Memory B cell (primary cell): ENCODE measurements at places on chromosomes 5 and 9.

DNA sequence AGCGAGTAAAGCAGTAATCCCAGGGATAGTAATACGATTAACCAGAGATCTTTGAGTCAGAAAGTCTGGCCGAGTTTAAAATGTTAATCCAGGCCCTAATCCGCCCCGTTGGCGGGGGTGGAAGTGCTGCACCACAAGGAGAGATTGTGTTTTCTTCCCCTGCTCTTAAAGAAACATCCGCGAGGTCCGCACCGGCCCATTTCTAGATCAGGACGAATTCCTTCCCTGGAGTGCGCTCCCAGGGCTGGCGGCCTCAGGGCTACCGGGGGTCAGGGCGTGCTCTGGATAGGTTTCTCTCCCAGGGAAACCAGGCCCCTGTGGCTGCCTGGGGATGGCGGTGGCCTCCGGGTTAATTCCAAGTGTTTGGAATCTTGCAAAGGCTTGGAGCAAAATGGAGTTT lies 9.3 kb upstream of the NEUROG1 start:
- no peak for DNase-seq

GRCh38 chr5:178477802-178478201 lies 112.4 kb downstream of the COL23A1 start:
- no peak for DNase-seq

DNA sequence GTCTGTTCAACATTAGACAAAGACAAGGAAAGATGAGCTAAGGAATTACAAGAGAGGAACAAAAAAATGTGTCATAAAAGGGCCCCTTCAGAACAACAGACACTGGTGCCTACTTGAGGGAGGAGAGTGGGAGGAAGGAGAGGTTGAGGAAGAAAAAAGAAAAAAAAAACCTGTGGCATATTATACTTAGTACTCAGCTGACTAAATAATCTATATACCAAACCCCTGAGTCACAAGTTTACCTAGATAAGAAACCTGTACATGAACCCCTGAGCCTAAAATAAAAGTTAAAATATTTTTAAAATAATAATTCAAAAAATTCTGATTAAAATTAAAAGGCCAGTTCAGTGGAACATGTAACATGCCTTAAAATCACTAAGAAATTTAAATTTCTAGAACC lies 107.3 kb downstream of the MTREX start:
- no peak for DNase-seq

DNA sequence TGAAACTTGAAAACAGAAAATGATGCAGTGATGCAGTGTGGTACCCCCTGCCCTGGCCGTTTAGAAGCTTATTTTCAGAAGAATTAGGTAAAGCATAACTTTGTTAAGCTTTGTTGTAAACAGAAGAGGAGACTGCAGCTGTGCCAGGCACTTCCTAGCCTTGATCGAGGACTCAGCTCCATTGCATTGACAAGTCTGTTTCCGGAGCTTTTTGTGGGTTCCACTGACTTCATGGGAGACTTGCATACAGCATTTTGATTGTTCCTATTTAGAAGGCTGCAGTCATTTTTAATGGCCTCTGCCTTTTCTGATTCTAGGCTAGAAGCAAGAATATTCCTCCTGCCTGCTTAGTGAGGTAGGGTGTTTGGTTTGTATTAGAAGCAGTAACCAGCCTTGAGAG lies 12.3 kb downstream of the MVB12B start:
- DNase-seq: no peak

GRCh38 chr5:11384441-11385250 lies 519.6 kb downstream of the CTNND2 start:
- no peak for DNase-seq

GRCh38 chr9:35518981-35519679 lies 29.2 kb downstream of the RUSC2 start:
- DNase-seq: no peak

DNA sequence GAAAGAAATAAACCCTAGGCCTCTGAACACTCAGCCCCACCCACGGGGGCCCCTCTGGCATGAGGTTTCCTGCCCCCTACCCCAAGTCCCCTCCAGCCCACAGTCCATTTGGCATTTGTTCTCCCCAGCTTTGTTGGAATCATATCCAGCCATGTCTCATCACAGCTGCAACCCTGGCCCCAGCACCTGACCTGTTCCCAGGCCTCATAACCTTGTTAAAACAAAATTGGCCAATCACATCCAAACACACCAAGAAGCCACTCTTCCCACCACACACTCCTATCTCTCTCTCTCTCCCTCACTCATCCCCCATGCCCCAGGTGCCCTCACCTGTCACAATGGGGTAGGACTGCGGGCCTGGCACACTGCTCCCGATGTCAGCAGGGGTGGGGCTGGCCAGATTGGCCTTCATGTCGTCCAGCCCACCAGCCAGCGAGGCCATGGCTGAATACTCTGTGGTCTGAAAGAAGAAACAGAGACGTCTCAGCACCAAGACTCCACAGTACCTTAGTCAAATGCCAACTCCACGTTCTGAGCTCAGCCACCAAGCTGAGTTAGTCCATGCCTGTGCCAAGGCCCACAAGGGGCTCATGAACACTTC lies 110.9 kb downstream of the PAX5 start:
- DNase-seq: no peak

DNA sequence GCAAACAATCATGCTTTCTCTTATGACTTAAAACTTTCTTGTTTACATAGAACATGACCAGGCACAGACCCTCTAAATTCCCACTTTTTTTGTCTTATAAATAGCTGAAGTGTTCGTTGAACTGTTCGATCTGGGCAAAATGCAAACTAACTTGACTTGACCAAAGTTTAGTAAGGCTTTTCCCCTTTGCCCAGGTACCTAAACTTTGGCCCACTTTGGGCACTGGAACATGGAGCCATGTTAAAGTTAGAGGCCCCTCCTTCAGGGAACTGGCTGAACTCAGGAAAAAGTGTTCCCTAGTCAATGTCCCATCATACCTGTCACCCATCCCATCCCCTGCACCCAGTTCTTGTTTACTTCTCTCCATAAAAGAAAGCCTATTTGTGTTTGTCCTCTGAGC lies 9.4 kb upstream of the AMACR start:
- DNase-seq: no peak

DNA sequence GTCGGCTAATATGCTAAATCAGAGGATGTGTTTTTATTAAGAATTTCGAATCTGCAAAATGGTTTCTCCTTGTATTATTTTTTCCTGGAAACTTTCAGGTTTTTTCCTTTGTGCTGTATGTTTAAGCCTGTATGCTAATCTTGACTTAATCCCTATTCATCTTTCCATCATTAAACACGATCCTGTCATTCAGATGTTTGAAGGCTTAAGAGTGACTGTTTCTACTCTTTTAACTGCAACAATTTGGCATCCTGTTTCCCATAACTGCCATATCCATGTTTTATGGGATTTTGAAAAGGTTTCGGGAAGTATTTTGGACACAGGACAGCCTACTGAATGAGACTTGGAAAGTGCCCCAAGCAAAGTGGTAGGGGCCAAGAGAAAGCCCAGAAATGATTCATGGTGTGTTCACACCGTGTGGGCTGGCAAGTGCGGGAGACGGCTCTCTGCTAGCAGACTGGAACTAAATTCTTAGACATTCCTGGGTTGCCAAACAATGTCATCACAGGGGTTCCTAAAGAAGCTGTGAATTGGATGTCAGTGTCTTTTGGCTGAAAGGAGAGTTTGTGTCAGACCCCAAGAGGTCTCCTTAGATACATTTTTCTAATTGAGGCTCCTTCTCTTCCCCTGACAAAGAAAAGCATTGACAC lies 125.4 kb upstream of the ADAMTS16 start:
- DNase-seq: no peak

GRCh38 chr5:31036411-31036810 lies 157.1 kb upstream of the CDH6 start:
- DNase-seq: no peak
